ENCODE measurements at places on chromosomes 2 and 18. TPM values are rescaled to one million over a fixed set of nuclear protein-coding genes. Genes with fewer than 3 reads are reported as not detected.

GRCh38 chr2:68320118-68320641, 431 bp upstream of the CNRIP1 start:
- peak overlapping the region; percentile 94 for H3K27ac ChIP-seq
- H3K27me3 ChIP-seq = no peaks in the 10 kb centered on the region
- no peaks in the 10 kb centered on the region for H3K4me1 ChIP-seq
- H3K36me3 ChIP-seq = no peaks in the 10 kb centered on the region
- H3K4me3 ChIP-seq = peak overlapping the region; percentile 80
- peak; percentile 20 for DNase-seq

DNA sequence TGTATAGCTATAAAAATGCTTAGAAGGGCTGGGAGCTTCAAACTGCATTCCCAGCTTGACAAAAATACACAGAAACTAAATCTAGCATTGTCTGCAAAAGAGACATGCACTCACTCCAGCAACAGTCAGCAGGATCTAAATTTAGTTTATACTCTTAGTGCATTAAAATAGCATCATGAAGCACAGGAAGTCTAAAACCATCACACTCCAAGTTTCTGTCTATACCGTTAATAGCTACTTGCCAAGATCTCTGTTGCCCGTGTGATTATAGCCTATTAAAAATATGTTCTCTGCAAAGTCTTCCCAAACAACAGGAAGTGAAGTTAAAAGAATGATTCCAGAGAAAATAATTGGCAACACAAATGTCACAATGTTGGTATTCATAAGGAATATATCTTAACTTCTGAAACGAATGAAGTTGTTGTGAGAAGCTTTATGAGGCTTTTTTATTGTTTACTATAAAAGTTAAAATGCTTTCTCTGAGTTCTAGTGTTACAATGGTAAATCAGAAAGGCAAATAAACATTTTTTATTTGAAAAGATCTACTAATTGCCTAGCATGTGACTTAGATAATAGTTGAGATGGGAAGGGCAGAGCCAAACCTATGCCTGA, 184.2 kb downstream of the ZNF385B start:
- no peak overlapping the region for H3K27ac ChIP-seq
- no peaks in the 10 kb centered on the region for H3K4me1 ChIP-seq
- no peak overlapping the region for H3K4me3 ChIP-seq

- no peaks in the 10 kb centered on the region for H3K4me1 ChIP-seq
- H3K36me3 ChIP-seq = no peaks in the 10 kb centered on the region
- no peak overlapping the region for H3K4me3 ChIP-seq
- DNase-seq = peak; percentile 12
Observed at GRCh38 chr2:231883468-231883881, 42.7 kb downstream of the NPPC start.

Gene PLB1
- polyA plus RNA-seq = 0.75 TPM

Gene NGEF
- 9.7 TPM for polyA plus RNA-seq

- H3K27me3 ChIP-seq = no peaks in the 10 kb centered on the region
- H3K36me3 ChIP-seq = peaks cover 5% of the 10 kb centered on the region
- no peak overlapping the region for H3K27ac ChIP-seq
- DNase-seq = no peak
- no peaks in the 10 kb centered on the region for H3K4me1 ChIP-seq
- H3K4me3 ChIP-seq = no peak overlapping the region
Observed at GRCh38 chr2:55553321-55553720, 33.8 kb downstream of the CFAP36 start.

- no peaks in the 10 kb centered on the region for H3K36me3 ChIP-seq
- H3K4me1 ChIP-seq = no peaks in the 10 kb centered on the region
- no peak overlapping the region for H3K4me3 ChIP-seq
- H3K27ac ChIP-seq = no peak overlapping the region
- DNase-seq = peak; percentile 14
- H3K27me3 ChIP-seq = no peaks in the 10 kb centered on the region
Observed at GRCh38 chr2:132497591-132497990, 81.0 kb downstream of the GPR39 start.

- no peak overlapping the region for H3K27ac ChIP-seq
- DNase-seq = no peak
- H3K36me3 ChIP-seq = no peaks in the 10 kb centered on the region
- H3K4me1 ChIP-seq = no peaks in the 10 kb centered on the region
- H3K27me3 ChIP-seq = peaks cover 31% of the 10 kb centered on the region
Observed at GRCh38 chr18:46761059-46761769, 4.4 kb upstream of the ST8SIA5 start.

DNA sequence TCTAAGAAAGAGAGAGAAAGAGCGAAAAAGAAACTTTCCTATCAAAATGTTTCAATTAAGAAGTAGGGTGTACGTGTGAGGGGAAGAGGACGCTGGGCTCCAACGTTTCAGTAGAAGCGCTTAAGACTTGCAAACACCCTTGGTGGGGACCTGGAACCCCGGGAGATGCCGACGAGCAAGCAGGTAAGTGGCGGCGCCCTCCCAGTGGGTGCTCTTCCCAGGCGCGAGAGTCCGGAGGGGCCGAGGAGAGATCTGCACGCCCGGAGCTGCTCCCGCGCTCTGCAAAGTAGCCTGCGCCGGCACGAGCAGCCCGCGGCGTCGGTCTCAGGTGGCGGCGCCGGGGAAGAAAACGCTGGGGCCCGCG, 678 bp upstream of the OTX1 start:
- peak overlapping the region; percentile 36 for H3K4me3 ChIP-seq
- H3K27me3 ChIP-seq = peaks cover 60% of the 10 kb centered on the region
- H3K4me1 ChIP-seq = no peaks in the 10 kb centered on the region
- H3K36me3 ChIP-seq = peaks cover 2% of the 10 kb centered on the region

Gene RAB6C
- 0.05 TPM for polyA plus RNA-seq

DNA sequence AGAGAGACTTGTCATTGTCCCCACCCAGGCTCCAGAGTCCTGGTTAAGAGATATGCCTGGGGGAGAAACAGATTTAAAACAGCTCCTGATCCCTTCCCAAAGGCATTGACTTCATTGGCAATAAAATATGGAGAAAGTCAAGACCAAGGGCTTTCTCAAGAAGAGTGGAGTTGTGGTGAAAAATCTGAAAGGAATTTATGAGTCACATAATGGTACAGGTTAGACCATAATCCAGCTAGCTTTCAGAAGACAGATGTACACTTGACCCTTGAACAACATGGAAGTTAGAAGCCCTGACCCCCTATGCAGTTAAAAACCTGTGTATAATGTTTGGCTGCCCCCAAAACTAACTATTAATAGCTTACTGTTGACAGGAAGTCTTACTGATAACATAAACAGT, 599.1 kb upstream of the SOX11 start:
- H3K36me3 ChIP-seq = no peaks in the 10 kb centered on the region
- H3K4me1 ChIP-seq = no peaks in the 10 kb centered on the region
- H3K27ac ChIP-seq = no peak overlapping the region
- no peak overlapping the region for H3K4me3 ChIP-seq
- DNase-seq = no peak

Gene EMILIN1
- 44.3 TPM for polyA plus RNA-seq

GRCh38 chr2:25701801-25702200, 28.4 kb upstream of the DTNB start:
- H3K4me1 ChIP-seq = no peaks in the 10 kb centered on the region
- H3K36me3 ChIP-seq = no peaks in the 10 kb centered on the region
- H3K4me3 ChIP-seq = no peak overlapping the region
- DNase-seq = no peak
- no peak overlapping the region for H3K27ac ChIP-seq
- peaks cover 12% of the 10 kb centered on the region for H3K27me3 ChIP-seq

All from fibroblast of lung (primary cell).